ENCODE measurements at places on chromosomes 6 and 20. TPM values are rescaled to one million over a fixed set of nuclear protein-coding genes. Genes with fewer than 3 reads are reported as not detected.

WFDC10B gene
- total RNA-seq, result not detected

MAD2L1BP gene
- total RNA-seq, result 40.1 TPM

HDGFL1 gene
- total RNA-seq, result not detected

PTGIS gene
- 23.7 TPM for total RNA-seq

PRRT1 gene
- not detected for total RNA-seq

All from T-helper 2 cell treated with Interferon-gamma antibody and Interleukin-4, amounts not matched to agents 100 ng/mL and 5 ng/mL, for 36 hours (primary cell).